ENCODE measurements at places on chromosomes 5 and 9.
A peak's percentile ranks its signal among the peaks of the same experiment; 100 is the strongest.

DNA sequence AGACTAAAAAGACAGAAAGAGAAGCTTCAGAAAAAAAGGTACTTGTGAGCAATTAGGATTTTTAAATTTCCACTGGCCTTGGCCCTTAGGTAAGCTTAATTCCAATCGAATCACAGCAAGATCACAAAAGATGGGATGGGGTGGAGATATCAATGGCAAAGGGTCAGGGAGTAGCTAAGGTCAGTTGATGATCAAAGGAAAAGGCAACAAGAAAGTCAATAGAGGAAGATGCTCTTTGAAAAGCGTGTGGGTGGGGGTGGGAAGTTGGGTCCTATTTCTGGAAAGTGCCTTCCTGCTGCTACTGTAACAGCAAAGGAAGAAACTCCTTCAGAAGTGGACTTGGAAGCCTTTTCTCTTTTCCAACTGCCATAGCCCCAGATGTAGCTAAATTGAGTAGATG lies 7.3 kb downstream of the C1QTNF3 start:
- no peak for DNase-seq

DNA sequence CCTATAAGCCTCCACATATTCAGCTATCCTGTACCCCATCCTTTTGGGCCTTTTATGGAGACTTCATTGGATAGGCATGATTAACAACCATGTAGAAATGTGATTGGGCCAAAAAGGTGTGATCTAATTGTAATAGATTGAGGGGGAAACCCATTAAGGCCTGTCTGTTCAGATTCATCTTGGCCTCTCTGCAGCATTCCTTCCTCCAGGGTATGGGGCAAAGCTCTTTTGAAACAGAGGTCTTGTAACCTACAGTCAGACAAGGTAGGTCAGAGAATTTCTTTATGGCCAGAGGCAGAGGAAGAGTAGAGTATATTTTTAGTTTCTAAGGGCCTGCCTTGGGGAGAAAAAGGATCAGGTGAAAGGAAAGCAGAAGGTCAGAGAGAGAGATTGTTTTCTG lies 98.5 kb downstream of the INVS start:
- no peak for DNase-seq

DNA sequence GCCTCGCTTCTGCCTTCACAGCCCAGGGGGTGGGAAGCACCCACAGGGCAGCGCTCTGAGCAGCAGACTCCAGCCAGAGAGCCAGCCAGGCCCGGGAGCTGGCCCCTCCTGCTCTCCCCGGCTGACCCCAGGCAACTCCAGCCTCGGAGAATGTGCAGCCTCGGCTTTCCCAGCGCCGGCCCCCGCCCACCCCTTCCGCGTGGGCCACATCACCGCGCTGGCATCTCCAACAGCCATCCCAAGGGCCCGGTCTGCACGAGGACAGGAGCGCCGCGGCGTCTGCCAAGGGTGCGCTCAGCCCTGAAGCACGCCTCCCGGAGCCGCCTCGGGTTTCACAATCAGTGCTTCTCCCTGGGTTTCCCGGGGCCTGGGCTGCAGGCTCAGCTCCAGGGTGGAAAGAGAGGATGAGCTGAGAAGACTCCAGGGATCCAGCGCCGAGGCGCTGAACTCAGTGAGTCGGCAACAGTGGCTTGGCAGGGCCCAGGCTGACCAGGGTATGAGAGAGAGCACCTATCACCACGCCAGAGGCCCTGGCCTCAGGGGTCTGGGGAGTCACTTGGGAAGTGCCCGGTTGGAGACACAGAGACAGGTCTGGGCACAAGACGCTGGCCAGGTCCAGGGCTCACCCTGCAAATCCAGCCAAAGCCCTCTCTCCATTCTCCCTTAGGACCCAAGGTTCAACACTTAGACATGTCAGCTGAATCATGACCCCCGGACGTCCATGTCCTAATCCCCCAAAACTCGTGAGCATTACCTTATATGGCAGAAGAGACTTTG lies 79.6 kb downstream of the ADAMTS2 start:
- DNase-seq: no peak

- no peak for DNase-seq
Observed at GRCh38 chr5:129670957-129671500, 76.9 kb upstream of the MINAR2 start.

DNA sequence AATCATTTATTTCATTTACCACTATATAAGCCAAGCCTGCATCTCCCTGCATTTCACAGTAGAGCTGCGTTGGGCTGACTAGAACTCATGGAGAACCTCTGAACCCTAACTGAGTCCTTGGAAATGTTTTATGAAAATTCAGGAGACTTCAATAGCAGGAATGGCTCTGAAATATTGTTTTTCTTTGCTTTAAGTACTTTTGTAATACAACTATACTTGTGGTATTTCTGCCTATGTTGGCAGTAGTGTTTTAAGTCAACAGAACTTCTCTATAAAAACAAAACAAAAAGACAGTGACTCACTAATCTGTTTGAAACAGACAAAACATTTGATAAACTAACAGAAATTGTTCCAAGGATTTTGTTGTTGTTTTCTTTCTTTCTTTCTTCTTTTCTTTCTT lies 489.2 kb upstream of the MEF2C start:
- DNase-seq: no peak

GRCh38 chr5:42274913-42275312 lies 148.3 kb upstream of the GHR start:
- DNase-seq: no peak

GRCh38 chr5:173055722-173055982 lies 500 bp upstream of the CREBRF start:
- DNase-seq: no peak

DNA sequence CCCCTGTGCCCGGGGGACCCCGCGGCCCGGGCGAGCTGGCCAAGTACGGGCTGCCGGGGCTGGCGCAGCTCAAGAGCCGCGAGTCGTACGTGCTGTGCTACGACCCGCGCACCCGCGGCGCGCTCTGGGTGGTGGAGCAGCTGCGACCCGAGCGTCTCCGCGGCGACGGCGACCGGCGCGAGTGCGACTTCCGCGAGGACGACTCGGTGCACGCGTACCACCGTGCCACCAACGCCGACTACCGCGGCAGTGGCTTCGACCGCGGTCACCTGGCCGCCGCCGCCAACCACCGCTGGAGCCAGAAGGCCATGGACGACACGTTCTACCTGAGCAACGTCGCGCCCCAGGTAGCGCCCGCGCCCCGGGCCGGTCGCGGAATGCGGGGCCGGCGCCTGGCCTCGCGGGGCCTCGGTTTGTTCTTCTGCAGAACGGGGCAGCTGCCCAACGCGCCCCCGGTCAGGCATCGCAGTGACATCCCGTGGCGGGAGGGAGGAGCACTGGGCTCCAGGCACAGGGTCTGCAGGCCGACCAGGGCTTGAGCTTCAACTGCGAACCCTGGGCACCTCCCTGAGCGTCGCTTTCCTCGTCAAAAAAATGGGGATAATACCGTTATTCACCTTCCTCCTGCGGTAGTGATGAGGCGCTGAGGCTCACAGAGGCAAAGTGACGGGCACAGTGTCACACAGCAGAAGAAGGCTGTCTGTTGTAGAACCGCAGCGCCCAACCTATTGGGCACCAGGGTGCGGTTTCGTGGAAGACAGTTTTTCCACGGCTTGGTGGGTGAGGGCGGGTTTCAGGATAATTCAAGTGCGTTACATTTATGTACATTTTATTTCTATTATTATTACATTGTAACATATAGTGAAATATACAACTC lies 777 bp downstream of the ENDOG start:
- peak; percentile 23 for DNase-seq

DNA sequence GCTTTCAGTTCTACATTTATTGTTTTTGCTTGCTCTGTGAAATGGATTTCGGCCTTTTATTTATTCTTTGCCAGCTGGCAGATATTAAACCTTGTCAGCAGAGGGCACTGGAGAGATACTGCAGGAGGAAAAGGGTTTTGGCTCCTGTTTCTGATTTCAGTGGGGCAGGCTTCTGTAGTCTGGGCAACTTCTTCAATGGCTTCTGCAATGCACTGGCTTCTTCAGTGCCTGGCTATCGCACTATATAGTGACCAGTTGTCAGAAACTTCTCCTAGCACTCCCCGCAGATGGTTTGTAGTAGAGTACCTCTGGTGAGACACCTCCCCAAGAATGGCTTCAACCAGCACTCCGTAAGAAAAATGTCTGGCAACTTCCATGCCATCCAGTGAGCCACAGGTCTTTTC lies 3.2 kb upstream of the NFX1 start:
- DNase-seq: peak; percentile 73

GRCh38 chr9:136936645-136937170 lies 7.8 kb downstream of the FBXW5 start:
- DNase-seq: no peak

- DNase-seq: no peak
Observed at GRCh38 chr5:21681911-21682310, 1171.2 kb downstream of the CDH12 start.

- no peak for DNase-seq
Observed at GRCh38 chr5:59157068-59157467, 574.2 kb downstream of the RAB3C start.

DNA sequence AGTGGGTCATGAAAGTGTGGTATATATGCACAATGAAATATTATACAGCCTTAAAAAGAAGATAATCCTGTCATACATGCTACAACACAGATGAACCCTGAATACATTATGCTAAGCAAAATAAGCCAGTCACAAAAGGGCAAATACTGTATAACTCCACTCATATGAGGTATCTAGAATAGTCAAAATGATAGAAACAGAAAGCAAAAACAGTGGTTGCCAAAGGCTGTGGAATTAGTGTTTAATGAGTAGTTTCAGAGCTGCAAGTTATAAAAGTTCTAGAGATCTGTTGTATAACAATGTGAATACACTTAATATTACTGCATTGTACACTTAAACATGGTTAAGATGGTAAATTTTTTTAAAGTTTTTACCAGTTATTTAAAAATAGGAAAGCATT lies 135.0 kb downstream of the OXCT1 start:
- DNase-seq: no peak

DNA sequence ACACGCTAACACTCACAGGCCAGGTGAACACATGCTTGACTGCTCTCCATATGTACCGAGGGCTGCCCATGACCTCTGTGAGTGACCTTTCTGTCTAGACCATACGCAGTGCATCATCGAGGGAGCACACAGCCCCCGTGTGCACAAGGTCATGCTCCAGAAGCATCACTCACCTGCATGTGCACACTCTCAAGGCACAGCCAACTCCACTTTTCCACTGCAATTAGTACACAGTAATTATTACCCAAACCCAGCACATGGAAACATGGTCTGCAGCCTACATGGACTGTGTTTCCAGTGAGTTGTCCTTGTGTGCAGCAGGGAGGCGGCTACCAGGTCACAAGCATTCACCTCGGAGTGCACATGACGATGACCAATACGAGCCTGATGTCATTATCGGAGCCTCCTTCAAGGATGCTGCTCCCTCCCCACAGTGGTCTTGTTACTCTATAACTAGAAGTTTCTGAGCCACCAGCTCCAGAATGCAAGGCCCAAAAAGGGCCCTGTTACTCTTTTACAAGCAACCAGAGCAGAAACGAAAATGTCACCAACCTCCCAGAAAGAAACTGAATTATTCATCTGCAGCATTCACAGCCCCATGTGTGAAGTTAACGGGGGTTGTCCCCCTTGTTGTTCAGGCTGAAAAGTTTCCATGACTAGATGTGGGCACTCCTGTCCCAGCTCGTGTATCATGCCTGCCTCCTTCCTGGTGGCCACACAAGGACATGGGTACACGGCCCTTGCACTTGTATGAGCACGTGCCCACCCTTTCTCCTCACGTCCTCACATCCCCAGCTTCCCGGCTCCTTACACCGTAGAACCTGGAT lies 31.2 kb downstream of the SEMA4D start:
- DNase-seq: no peak

- DNase-seq: peak; percentile 10
Observed at GRCh38 chr5:52989025-52989780, at the start of gene ITGA2. ITGA2 (plus strand) TSS chr5:52989352; CDS start chr5:52989469, 117 bp downstream.

GRCh38 chr5:136375920-136376319 lies 10.6 kb upstream of the TRPC7 start:
- DNase-seq: no peak

- peak; percentile 84 for DNase-seq
Observed at GRCh38 chr5:160507221-160507721, 85.6 kb downstream of the PTTG1 start.

Measured in inflammatory macrophage treated with lipopolysaccharide for 4 hours (primary cell).